Tracheal epithelial cell (primary cell): ENCODE measurements at places on chromosomes 1 and 21. TPM values are rescaled to one million over a fixed set of nuclear protein-coding genes. Genes with fewer than 3 reads are reported as not detected.

IL12RB2 gene
- total RNA-seq, result 0.48 and 1.1 TPM in 2 replicates

JAM2 gene
- total RNA-seq, result not detected in 2 replicates

KLHL20 gene
- total RNA-seq, result 20.2 and 31.3 TPM in 2 replicates

CASQ2 gene
- total RNA-seq, result under 0.01 TPM in 1 of 2 replicates, not detected in the other

C1orf185 gene
- not detected in 2 replicates for total RNA-seq

SLC30A7 gene
- 24.5 and 38.1 TPM in 2 replicates for total RNA-seq

IRF6 gene
- total RNA-seq, result 231 and 613 TPM in 2 replicates

SLC16A4 gene
- 36.9 and 48.2 TPM in 2 replicates for total RNA-seq

RGS18 gene
- 0.24 TPM in 1 of 2 replicates, not detected in the other for total RNA-seq

MYBPH gene
- total RNA-seq, result not detected in 2 replicates

POLR3GL gene
- total RNA-seq, result 5.1 and 6.3 TPM in 2 replicates

CXADR gene
- 29.0 and 35.2 TPM in 2 replicates for total RNA-seq

SLC35D1 gene
- 6.0 and 19.0 TPM in 2 replicates for total RNA-seq

SIK1 gene
- 7.0 and 21.5 TPM in 2 replicates for total RNA-seq

AADACL3 gene
- not detected in 2 replicates for total RNA-seq

NLRP3 gene
- 3.4 TPM in 1 of 2 replicates, not detected in the other for total RNA-seq

TCHH gene
- under 0.01 TPM in 2 replicates for total RNA-seq

RUNX3 gene
- total RNA-seq, result 0.48 and 0.85 TPM in 2 replicates

AK5 gene
- total RNA-seq, result 6.5 TPM in 1 of 2 replicates, not detected in the other

CFHR3 gene
- not detected in 2 replicates for total RNA-seq

FCRL2 gene
- total RNA-seq, result not detected in 2 replicates

PRAMEF26 gene
- total RNA-seq, result not detected in 2 replicates

SLC44A3 gene
- 7.0 and 9.2 TPM in 2 replicates for total RNA-seq

ANXA9 gene
- total RNA-seq, result not detected in 2 replicates

CD53 gene
- not detected in 2 replicates for total RNA-seq

C4BPA gene
- not detected in 2 replicates for total RNA-seq

ANKRD34A gene
- 1.1 TPM in 1 of 2 replicates, not detected in the other for total RNA-seq

NTMT2 gene
- total RNA-seq, result not detected in 2 replicates

OR2M3 gene
- not detected in 2 replicates for total RNA-seq

LBR gene
- 24.3 and 31.8 TPM in 2 replicates for total RNA-seq

SLC50A1 gene
- 61.9 and 120 TPM in 2 replicates for total RNA-seq

KIF14 gene
- 1.3 and 1.4 TPM in 2 replicates for total RNA-seq

LRRC71 gene
- total RNA-seq, result not detected in 2 replicates

MR1 gene
- 21.4 and 29.8 TPM in 2 replicates for total RNA-seq

IVL gene
- 0.43 and 6.5 TPM in 2 replicates for total RNA-seq

NUAK2 gene
- 6.2 and 21.9 TPM in 2 replicates for total RNA-seq

RAP1GAP gene
- 1.2 and 1.5 TPM in 2 replicates for total RNA-seq

S100A4 gene
- total RNA-seq, result 44.8 and 55.4 TPM in 2 replicates

DNTTIP2 gene
- 27.7 and 48.2 TPM in 2 replicates for total RNA-seq

SORT1 gene
- total RNA-seq, result 14.9 and 16.4 TPM in 2 replicates

ZYG11A gene
- 0.48 TPM in 1 of 2 replicates, not detected in the other for total RNA-seq

NBPF4 gene
- 0.24 TPM in 1 of 2 replicates, not detected in the other for total RNA-seq

TMEM240 gene
- total RNA-seq, result not detected in 2 replicates
